ENCODE measurements at places on chromosomes 2 and 18.

GRCh38 chr2:177595126-177595845, 202.7 kb downstream of the AGPS start:
- no peak for DNase-seq

DNA sequence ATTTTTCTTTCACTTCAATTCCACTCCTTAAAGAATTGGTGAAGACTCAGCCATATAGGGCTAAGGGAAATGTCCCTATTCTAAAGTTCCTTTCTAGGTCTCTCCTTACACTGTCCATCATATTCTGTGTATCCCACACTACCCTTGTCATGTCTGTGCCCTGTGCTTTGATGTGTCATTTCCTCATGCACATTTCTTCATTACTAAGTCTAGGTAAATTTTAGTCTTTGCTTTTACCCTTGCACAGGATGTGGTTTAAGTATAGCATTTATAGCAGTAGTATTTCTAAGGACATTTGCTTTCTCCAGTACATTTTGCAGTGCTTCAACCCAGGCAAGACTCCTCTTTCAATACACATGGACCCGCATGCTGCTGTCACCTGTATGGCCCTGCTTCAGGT, 221.5 kb upstream of the ACVR2A start:
- no peak for DNase-seq

DNA sequence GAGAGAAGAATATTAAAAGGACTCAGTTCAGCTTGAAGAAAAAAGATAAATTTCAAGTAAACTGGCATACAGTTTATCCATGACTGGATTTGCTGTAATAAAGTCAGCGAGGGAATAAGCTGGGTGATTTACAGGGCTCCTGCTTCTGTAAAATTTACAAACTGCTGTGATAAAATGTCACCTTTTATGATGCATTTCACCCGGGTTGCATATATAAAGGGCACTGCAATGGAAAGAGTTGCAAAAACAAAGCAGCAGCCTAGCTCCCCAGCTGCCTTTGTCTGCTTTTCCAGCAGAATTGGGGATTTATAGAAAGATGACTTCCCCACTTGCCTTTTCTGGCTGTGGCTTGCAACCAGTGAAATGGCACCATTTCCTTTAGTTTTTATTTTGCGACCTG, 132.5 kb upstream of the LHCGR start:
- no peak for DNase-seq

- no peak for DNase-seq
Measured at GRCh38 chr18:62332964-62333695, 8.0 kb downstream of the TNFRSF11A start.

GRCh38 chr2:95729597-95729955, 137.8 kb downstream of the TRIM43 start:
- no peak for DNase-seq

- DNase-seq, result no peak
Measured at GRCh38 chr2:142061733-142062132, 69.1 kb downstream of the LRP1B start.

DNA sequence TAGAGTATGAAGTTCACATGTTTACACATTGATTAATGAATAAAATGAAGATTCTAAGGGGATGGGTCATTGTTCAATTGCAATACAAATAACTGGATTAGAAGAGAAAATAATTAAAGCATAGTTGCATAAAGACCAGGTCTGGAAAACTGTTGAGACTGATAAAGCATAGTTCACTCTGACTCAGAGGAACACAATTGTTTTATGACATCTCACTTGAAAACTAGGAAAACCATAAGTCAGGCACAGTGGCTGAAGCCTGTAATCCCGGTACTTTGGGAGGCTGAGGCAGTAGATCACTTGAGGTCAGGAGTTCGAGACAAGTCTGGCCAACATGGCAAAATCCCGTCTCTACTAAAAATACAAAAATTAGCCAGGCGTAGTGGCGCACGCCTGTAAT, 46.7 kb downstream of the PLA2R1 start:
- no peak for DNase-seq

DNA sequence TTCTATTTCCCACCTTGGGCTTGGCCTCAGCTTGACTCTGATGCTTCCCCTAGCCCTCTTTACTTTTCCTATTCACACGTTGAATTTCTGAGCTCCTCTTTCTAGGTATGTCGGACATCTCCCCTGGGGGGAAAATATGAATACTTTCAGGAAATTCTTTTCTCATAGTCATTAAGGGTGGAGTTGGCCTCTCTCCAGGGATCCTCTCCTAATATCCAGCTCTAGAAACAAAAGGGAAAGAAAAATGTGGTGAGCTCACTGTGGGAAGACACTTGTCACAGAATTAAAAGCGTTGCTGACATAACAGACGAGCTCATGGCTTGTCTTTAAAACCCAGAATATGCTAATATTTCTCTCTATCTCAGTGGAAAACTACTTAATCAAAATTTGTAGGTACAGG, 132.7 kb upstream of the MEX3C start:
- DNase-seq, result no peak

Data from kidney epithelial cell (primary cell).